ENCODE measurements at places on chromosomes 6 and 20. TPM values are rescaled to one million over a fixed set of nuclear protein-coding genes. Genes with fewer than 3 reads are reported as not detected.

MEI4 gene
- 0.82 TPM for total RNA-seq

DYNLT2 gene
- 2.0 TPM for total RNA-seq

OR2B6 gene
- total RNA-seq = not detected

CASP8AP2 gene
- total RNA-seq = 46.1 TPM

MGME1 gene
- total RNA-seq = 7.3 TPM

SPATA25 gene
- total RNA-seq = 2.0 TPM

FERMT1 gene
- 1.2 TPM for total RNA-seq

BCKDHB gene
- total RNA-seq = 14.7 TPM

Data from frontal cortex (tissue), 4 donors.